ENCODE measurements at places on chromosomes 7 and 10.

- DNase-seq, result no peak
Measured at GRCh38 chr10:70958396-70958795, 70.0 kb upstream of the PCBD1 start.

GRCh38 chr10:22754296-22754695 is 39.9 kb upstream of the PIP4K2A start:
- no peak for DNase-seq

DNA sequence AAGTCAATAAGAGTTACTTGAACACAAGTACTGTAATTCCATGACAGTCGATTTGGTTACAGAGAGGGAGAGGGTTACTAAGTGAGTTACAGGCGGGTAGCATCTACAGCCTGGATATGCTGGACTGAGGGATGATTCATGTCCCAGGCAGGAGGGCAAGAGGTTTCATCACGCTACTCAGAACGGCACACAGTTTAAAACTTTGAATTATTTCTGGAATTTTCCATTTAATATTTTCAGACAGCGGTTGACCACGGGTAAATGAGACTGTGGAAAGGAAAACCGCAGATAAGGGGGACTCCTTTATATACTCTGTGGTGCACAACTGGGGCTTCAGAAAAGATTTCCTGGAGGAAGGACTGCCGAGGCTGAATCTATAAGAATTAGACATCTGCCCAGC is 25.7 kb upstream of the LRRC4 start:
- no peak for DNase-seq

- DNase-seq, result no peak
Measured at GRCh38 chr7:105118612-105119600, 104.9 kb downstream of the KMT2E start.

GRCh38 chr7:55629051-55629677 is 56.9 kb upstream of the VOPP1 start:
- DNase-seq, result no peak

DNA sequence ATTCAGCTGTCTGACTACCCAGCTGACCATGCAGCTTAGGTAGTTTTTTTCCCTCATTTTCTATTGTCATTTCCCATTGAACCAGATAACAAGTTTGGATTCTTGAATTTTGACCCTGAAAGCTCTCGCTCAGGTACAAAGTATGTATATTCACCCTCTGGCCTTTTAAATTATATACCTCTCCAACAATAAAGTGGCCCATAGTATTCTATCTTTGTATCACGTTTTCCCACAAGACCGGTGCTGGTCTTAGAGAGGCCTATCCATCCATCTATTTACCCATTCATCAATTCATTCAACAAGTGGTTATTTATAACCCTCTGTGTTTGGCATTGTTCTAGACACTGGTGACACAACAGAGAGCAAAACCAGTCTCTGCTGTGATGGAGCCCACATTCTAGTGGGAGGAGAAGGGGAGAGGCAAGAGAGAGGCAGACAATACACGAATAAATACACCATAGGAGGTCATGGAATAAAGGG is 35.2 kb upstream of the NPSR1 start:
- no peak for DNase-seq

- DNase-seq, result no peak
Measured at GRCh38 chr7:46576950-46577349, 655.9 kb upstream of the IGFBP3 start.

GRCh38 chr7:90230834-90231233 is 14.1 kb upstream of the CFAP69 start:
- no peak for DNase-seq

- DNase-seq, result no peak
Measured at GRCh38 chr10:16182144-16182543, 254.7 kb upstream of the PTER start.

DNA sequence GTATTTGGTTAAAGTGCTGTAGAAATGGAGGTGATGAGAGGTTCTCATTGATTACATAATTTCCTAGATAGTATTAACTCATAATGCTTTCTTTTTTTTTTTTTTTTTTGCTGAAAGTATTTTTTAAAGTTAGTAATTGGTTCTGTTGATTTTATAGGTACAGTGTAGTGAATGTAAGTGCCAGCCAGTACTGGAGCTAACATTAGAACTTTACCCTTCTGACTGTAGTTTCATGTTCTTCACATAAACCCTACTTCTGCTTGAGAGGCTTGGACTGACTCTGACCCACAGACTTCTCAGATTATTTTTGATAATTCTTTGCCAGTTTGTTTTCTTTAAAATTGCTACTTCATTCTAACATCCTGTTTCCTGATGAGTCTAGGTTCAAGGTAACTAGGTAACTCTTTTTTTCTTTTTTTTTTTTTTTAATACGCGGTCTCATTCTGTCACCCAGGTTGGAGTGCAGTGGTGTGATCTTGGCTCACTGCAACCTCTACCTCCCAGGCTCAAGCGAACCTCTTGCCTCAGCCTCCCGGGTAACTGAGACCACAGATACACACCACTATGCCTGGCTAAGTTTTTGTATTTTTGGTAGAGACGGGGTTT is 92.2 kb upstream of the OIT3 start:
- no peak for DNase-seq

DNA sequence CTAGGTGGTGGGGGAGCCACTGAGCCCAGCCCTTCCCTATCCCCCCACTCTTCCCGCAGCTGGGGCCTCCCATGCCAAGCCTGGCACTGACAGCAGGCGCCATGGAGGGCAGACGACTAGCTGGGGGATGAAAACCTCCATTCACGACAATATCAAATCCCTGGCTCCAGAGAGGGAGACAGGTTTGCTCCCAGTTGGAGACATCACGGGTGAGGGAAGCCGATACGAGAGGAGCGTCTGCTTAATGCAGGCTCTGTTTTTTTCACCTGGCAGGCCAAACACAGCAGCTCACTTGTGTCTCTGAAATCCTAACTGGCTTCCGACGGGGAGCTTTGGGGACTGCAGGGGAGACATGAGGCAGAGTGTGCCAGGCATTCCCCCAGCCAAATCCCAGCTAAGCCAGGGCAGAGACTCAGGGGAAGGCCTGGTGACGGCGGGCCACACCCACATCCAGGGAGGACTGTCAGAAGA is 307.4 kb upstream of the ZMIZ1 start:
- no peak for DNase-seq

GRCh38 chr10:22753786-22754185 is 39.4 kb upstream of the PIP4K2A start:
- no peak for DNase-seq

DNA sequence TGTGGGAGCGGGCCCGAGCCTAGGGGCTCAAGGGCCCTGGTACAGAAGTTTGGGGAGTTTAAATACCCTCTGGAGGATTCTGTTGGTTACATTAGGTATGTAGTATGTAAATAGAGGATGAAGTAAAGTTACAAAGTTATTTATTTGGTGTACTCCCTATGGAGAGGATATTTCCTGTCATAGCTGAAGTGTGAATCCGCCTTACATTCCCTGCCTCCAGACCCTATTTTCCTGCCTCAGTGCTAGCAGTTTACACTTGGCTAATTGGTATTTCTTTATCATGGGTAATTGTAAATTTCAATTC is 60.6 kb upstream of the KLF14 start:
- DNase-seq, result no peak

- DNase-seq, result no peak
Measured at GRCh38 chr7:128835790-128836641, 5.8 kb downstream of the FLNC start.

- DNase-seq, result no peak
Measured at GRCh38 chr10:26534384-26534783, 96.2 kb downstream of the APBB1IP start.

GRCh38 chr7:22920672-22921071 is 93.3 kb downstream of the HYCC1 start:
- no peak for DNase-seq

GRCh38 chr7:131471250-131472004 is 85.0 kb downstream of the PODXL start:
- DNase-seq, result no peak

GRCh38 chr10:73998929-73999691 is 1.2 kb downstream of the VCL start:
- no peak for DNase-seq

DNA sequence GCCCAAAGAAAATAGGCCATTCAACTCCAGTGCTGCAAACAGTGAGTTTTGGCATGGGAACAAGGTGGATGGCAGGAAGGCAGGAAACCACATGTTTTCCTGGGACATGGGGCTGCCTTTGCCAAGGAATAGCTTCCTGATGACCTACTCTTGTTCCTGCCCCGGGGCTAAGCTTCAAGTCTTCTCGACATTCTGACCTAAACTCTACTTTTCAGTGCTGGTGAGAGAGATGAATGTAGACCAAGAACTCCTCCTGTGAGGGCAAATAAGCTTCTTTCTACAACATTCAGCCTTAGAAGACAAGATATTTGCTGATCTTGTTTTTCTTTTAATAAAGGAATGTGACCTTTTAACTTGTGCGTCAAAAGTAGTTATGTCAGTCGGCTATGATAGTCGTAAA is 199.0 kb downstream of the GPR37 start:
- no peak for DNase-seq

- DNase-seq, result peak; percentile 28
Measured at GRCh38 chr10:112842832-112843360, 107.2 kb upstream of the TCF7L2 start.

DNA sequence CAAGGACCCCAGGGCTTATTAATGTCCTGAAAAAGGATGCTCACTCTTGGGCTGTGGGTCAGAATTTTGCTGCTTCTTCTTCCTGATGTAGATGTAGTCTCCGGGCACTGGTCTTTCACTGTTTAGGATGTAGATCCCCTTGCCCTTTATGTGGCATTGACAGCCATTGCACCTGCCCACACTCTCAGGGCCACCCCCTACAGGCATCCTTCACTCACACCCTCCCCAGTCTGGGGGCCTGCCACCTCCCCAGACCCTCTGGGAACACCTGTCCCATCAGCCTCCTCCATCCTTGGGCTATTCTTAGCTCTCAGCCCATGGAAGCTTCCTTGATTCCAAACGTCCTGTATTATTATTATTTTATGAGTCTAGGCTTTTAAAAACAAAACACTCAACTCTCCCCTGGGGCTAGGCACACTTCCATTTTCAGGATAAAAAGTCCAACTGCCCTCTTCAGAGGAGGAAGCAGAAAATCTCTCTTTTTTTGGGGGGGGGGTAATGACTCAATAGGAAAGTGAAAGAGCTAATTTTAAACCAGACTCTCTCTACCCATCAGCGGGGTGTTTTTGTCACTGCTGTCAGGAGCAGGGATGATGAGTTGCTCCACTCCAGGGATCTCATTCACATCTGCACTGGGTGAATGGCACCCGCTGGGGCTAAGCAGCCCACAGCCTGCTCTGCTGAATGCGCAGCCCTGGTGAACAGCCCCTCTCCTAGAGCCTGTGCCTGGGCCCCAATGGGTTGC is 11.5 kb upstream of the KLRG2 start:
- DNase-seq, result peak; percentile 61

DNA sequence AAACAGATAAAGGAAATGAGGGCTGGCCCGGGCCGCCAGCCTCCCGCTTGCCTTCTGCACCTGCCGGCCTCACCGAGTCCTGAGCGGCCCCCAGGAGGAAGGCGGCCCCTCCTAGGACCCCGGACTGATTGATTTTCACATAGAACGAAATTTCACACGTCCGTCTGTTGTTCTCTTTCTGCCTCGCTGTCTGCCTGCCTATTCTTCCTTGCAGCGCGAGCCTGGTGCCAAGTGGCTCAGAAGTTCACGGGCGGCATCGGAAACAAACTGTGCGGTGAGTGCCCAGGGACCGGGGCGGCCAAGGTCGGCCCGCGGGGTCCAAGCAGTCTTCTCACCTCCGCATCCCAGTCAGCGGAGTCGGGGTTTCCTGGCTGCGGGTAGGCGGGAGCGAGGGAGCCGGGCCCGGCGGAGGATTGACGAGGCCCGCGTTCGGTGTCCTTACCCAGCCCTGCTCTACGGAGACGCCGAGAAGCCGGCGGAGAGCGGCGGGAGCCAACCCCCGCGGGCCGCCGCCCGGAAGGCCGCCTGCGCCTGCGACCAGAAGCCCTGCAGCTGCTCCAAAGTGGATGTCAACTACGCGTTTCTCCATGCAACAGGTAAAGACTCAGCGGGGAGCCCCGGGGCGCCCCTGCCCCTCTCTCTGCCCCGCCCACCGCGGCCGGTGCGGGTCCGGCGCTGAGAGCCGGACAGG is 967 bp downstream of the GAD2 start:
- no peak for DNase-seq

DNA sequence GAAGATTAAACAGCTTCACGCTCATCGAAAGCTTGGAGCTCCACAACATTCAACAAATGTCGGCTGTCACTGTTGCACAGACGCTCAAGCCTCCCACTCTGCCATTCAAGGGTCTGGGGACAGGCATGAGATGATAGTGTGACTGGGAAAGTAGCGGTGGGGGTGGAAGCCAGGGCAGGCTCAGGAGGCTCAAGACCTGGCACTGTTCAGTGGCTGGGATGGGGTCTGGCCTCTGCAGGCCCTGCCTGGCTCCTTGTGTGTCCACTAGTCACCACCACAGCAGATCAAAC is 13.5 kb upstream of the GTPBP4 start:
- no peak for DNase-seq

- DNase-seq, result no peak
Measured at GRCh38 chr10:108052981-108053380, 888.5 kb upstream of the SORCS1 start.

DNA sequence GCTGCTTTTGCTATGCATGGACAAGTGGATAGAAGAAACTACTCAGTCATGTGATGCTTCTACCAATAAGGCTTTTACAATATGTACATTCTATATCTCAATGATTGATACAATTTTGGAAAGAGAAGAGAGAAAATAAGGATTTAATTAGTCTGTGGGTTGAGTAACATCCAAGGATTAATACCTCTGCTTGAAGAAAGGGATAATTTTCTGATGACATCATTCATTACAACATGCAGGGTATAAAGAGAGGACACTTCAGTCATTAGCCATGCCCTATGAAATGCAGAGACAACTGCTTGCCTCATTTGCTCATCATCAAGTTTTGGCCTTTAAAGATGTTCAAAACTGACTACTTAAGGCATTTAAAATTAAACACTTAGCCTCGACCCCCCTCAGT is 237.3 kb downstream of the AHR start:
- DNase-seq, result no peak

DNA sequence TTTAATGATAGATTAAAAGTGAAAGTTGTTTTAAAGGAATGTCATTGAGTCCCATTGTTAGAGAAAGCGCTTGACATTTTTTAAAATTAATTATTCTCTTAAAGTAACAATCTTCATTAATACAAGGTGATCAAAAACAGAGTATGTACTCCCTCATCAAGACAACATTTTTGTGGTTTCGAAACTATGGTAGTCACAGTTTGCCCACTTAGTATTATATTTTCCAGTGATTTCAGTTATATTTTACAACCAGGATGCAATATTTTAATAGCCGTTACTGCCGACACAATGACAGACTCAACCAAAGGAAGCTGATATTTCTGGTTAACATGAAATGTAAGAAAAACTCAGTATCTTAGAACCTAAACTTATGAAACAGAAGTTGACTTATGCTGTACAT is 31.3 kb downstream of the MKX start:
- DNase-seq, result no peak
